ENCODE measurements at places on chromosomes 4 and X.

DNA sequence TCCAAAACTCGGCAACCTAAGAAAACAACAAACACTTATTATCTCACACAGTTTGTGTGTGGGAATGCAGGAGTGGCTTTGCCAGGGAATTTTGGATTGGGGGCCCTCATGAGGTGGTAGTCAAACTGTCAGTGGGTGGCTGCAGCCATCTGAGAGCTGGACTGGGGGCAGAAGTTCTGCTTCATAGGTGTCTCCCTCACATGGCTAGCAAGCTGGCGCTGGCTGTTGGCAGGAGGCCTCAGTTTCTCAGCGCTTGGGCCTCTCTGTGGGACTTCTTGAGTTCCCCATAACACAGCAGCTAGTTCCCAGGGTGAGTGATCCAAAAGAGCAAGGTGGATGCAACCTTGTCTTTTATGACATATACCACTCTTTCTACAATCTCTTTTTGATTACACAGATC, 26.0 kb upstream of the RASL11B start:
- no peak for DNase-seq

DNA sequence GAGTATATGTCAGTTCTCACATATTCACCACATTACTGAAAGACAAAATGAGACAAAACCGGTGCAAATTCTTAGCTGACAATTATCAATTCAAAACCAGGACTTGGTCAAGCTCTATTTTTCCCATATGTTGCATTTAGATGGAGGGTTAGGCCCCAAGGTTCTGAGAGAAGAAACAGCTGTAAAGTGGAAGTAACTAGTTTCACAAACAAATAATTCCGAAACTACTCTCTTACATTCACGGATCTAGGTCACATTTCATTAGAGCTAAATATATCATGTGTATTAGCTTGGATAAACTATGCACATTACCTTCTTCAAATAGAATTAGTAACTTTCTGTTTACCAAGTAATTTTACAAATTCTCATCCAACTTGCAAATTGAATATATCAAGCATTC, 3.7 kb upstream of the GABRA2 start:
- DNase-seq: no peak

DNA sequence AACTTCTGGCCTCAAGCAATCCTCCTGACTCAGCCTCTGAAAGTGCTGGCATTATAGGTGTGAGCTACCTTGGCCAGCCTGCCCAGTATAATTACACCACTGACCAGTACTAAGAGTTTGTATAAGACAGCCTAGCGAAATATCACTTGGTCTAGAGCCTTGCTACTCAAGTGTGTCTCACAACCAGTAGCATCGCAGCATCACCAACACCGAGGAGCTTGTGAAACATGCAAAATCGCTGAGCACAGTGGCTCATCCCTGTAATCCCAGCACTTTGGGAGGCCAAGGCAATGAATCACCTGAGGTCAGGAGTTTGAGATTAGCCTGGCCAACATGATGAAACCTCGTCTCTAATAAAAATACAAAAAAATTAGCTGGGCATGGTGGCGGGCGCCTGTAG, 102.0 kb upstream of the GATB start:
- no peak for DNase-seq

DNA sequence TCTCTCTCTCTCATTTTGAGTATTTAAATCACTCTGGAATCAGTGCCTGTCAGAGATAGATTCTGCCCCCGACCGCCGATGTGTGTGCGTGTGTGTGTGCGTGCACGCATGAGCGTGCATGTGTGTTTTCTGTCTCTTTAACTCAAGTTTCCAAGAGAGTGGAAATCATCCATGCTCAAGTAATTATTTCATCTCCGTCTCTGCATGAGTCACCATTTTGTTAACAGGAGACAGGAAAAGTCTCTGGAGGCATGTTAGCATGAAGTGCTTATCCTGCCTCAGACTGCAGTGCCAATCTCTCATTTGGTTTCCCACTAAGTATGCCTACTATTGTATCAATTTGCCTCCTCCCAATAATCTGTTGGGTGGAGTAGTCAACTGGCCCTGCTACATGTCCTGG, 182.9 kb upstream of the NHS start:
- no peak for DNase-seq

DNA sequence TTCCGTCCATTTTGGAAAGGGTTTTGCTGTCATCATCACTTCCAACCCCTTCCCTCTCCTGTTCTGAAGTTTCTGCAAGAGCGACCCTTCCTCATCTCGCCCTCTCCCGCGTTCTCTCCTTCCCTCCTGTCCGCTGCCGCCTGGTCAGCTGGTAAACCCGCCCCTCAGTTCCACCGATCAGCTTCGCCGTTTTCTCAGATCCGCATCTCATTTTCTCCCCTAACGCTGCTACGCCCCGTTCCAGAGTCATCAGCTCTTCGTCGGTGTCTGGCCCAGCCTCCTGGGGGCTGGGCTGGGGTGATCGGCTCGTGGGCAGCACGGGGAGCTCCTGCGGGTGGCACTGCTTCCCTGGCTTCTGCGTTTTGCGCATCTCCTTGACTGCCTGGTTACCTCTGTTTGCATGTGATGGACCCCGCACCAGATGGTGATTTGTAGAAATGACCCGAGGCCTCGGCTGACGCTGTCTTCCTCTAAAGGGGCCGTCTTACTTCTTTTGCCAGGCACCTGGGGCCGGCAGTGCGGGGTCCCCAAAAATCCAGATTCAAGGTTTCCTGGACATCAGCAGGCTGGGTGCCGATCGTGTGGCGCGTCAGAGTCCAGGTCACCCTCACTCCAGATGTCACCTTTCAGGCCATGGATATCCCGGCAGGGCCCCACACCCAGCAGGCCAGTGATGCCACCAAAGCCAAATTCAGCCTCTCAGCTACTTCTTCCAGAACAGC, 13.4 kb downstream of the CTBP1 start:
- DNase-seq: no peak

DNA sequence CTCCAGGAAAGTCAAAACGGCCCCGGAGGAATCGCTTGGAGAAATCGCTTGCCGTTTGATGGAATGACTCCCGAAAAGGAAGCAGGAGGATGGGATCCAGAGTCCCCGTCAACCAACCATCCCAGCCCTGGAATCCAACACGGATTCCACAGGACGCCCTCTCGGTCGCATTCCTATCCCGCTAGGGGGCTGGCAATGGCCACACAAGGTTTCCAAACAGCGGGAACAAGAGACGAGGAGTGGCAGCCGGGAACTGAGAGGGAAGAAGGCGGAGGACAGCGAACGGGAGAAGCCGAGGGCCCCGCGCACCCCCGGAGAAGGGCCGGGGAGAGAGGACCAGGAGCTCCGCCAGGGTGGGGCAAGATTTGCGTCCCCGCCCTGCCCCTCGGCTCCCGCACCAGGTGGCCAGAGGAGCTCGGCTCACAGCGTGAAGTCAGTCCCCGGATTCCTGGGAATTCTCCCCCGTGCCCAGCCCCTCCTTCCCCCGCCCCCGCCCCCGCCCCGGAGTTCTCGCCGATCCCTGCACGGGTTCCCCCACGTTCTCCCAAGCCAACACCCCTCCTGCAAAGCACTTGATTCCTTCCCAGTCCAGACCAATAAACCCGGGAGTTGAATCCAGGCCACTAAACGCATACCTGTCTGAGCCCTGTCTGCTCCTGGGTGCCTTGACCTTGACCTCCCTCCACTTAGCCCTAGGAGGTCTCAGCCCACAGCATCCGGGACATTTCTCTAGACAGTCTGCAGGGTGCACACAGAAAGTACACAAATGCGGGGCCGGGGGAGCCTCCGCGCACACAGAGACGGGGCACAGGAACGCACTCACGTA, 1.4 kb downstream of the PDZD4 start:
- DNase-seq: no peak

GRCh38 chr4:122617597-122618593, 3.0 kb downstream of the IL21 start:
- DNase-seq: no peak

DNA sequence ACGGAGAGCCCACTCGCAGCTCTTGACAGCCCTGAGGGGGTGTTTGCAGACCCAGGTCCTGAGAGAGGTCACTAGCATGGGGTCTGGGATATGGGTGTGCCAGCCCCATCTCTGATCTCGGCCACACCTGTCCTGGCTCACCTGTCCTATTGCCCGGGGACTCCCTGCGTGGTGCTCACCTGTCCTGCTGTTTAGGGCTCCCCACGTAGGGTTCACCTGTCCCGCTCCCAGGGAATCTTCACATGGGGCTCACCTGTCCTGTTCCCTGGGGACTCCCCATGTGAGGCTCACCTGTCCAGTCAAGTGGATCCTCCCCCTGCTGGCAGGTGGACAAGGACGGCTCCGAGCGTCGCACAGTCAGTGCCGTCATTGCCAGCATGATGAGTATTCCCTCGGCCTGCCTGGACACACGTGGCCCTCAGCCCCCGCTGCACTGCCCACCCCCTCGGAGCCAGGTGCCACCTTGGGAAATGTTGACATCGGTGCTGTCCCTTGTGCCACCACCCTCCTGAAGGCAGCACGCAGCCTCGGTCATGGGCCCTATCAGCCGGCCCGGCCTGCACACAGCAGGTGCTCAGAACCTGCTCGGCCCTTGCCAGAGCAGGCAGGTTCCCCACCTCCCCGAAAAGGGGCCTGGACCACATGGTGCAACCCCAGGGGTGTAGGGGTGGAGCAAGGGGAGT, 6.3 kb downstream of the SLC49A3 start:
- peak; percentile 10 for DNase-seq

GRCh38 chr4:1012034-1012739, 761 bp downstream of the FGFRL1 start:
- DNase-seq: no peak

- DNase-seq: no peak
These were observed 71.8 kb upstream of the PTPN13 start for GRCh38 chr4:86522349-86522748.

- DNase-seq: no peak
These were observed 191.2 kb downstream of the IDS start for GRCh38 chrX:149313871-149314371.

DNA sequence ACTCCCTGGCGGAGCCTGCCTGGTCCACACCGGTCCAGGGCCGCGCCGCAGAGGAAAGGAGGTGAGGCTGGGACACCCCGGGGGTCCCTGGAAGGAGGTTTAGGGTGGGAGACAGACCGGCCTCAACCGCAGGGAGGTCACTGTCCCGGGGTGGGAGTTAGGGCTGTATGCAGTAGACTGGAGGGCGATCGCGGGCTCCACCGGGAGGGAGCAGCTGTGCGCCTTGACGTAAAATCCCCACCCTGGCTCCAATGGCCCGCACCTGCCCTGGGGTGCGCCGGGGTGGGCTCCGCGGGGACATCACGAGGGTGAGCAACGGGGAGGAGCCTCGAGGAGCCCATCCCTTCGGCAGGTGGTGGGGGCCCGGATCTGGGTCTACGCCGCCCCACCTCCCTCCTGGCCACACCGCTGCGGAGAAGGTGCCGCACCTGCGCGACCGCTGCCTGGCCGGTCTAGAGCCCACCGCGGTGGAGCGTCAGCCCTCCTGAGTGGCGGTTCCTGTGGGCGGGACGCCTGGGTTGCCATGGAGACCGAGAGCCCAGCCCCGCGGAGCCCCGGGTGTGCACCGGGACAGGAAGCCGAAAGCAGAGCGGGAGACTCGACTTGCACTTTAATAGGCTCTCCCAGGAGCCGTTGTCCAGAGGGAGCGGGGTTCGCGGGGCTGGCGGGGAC, 105.1 kb downstream of the ADRA2C start:
- DNase-seq: no peak

DNA sequence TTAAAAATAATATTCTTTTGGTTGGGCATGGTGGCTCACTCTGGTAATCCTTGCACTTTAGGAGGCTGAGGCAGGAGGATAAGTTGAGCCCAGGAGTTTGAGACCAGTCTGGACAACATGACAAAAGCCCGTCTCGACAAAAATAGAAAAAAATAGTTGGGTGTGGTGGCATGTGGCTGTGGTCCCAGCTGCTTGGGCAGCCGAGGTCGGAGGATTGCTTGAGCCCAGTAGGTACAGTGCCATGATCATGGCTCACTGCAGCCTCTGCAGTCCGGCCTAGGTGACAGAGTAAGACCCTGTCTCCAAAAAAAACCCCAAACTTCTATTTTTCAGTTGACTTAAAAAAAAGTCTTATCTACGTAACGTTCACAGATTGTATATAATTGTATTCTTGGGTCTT, 23.9 kb downstream of the UBE2K start:
- DNase-seq: no peak

GRCh38 chr4:155759372-155760252, 791 bp downstream of the GUCY1B1 start:
- DNase-seq: peak; percentile 37

DNA sequence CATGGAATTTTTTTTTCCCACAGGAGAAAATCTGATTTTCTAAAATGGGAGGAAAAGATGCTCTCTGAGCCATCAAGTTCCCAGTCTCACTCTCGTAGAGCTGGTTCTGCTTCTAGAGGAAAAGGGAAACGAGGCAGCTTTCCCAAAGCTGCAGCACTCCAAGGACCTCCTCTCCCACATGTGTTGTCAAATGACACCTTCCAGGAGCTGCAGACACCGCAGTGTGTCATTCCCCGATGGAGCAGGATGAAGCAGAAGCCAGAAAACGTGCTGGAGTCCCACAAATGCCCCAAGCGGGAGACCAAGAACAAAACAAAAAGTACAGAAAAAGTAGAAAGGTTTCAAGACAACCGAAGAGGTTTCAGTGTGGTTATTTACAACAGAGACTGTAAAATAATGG, 348.1 kb downstream of the ARHGAP10 start:
- DNase-seq: no peak

GRCh38 chrX:72372735-72373134, 67.0 kb upstream of the CITED1 start:
- no peak for DNase-seq

DNA sequence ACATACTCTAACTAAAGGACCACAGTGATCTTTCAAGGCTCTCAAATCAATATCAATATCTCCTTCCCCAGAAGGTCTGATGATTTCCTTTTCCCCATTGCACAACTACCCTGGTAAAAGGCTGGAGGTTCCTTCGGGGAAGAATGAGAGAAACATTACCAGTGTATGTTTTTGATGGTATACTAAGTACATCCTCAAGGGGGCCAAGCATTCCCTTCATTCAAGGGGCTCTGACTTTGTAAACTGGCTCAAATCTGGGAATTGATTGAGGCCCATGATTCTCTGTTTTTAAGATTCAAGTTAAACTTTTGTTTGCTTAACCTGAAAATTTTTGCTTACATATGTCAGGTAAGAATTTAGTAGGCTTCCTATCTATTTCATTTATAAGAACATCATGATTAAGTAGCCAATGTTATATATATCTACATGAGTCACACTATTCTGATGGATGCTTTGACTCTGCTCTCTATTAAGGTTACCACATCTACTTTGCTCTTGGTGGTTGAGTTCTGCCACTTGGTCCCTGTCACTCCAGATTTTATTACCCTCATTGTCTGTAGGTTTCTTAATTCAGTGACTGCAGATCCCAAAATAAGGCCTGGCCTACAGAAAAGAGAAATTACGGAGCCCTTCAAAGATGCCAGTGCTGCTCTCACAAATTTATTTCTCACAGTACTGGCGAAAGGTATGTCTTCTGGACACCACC, 16.4 kb upstream of the GUCY1B1 start:
- no peak for DNase-seq

All from NCI-H345 (cell line).